Right lobe of liver (tissue), 6 donors: ENCODE measurements at places on chromosomes 11 and 22. TPM values are rescaled to one million over a fixed set of nuclear protein-coding genes. Genes with fewer than 3 reads are reported as not detected.

- H3K4me3 ChIP-seq: no peak overlapping the region
- no peaks in the 10 kb centered on the region for H3K36me3 ChIP-seq
- H3K27ac ChIP-seq: no peak overlapping the region
- no peaks in the 10 kb centered on the region for H3K27me3 ChIP-seq
These were observed 43.2 kb upstream of the RDX start for GRCh38 chr11:110339456-110340250.

- no peak overlapping the region for H3K27ac ChIP-seq
These were observed 1.2 kb downstream of the C11orf68 start for GRCh38 chr11:65917434-65918210.

Gene CLDN5
- total RNA-seq: 5.7 TPM

Gene FAM180B
- not detected for total RNA-seq
